Frontal cortex (tissue), 4 donors: ENCODE measurements at places on chromosomes 12 and 14. TPM values are rescaled to one million over a fixed set of nuclear protein-coding genes. Genes with fewer than 3 reads are reported as not detected.

The SOAT2 gene
- under 0.01 TPM for total RNA-seq

The DCN gene
- total RNA-seq: 41.6 TPM

The SCN8A gene
- total RNA-seq: 46.1 TPM

The OR11G2 gene
- not detected for total RNA-seq

The PYGL gene
- total RNA-seq: 4.5 TPM

The TAS2R50 gene
- 3.7 TPM for total RNA-seq

The POTEM gene
- total RNA-seq: not detected

The IL31 gene
- total RNA-seq: not detected

The FSCB gene
- not detected for total RNA-seq

The LGR5 gene
- under 0.01 TPM for total RNA-seq

The TTC6 gene
- total RNA-seq: 0.41 TPM

The RNASE2 gene
- total RNA-seq: not detected

The CCNT1 gene
- total RNA-seq: 34.6 TPM

The DNAH10 gene
- 22.4 TPM for total RNA-seq

The DIO2 gene
- 21.2 TPM for total RNA-seq

The CNIH1 gene
- 41.6 TPM for total RNA-seq

The COCH gene
- total RNA-seq: 48.5 TPM

The RD3L gene
- total RNA-seq: not detected
